Smooth muscle cell of the brain vasculature (primary cell): ENCODE measurements at places on chromosomes 6 and 20.

- DNase-seq: no peak
Observed at GRCh38 chr6:24838081-24838480, 39.4 kb upstream of the ARMH2 start.

DNA sequence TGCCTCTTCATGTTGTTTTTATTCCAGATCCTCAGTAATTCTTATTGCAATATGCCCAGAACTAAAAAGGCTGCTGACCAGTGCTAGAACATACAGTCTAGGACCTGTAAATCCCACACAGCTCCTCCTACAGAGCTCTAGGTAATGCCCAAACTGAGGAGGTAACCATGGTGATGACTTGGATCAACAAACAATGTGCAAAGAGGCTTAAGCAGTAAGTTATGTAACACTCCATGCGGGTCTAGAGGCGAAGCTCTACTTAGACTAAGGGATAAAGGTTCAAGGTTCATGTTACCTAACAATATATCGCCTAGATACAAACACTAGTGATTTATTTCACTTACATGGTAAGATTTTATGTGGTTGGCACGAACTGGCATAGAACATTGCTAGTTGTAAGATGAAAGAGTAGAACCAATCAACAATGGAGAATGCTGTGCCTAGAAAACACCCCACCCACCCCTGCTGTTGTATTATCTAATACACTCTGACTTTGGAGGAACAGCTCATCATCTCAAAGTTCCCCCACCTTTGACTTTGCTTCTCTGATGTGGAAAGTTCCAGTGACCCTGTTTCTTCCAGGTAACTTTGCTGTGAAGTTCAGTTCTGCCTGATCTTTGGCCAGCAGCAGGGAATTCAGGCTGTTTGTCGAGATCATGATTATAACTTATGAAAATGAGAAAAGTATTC is 242.4 kb downstream of the ALDH8A1 start:
- no peak for DNase-seq

DNA sequence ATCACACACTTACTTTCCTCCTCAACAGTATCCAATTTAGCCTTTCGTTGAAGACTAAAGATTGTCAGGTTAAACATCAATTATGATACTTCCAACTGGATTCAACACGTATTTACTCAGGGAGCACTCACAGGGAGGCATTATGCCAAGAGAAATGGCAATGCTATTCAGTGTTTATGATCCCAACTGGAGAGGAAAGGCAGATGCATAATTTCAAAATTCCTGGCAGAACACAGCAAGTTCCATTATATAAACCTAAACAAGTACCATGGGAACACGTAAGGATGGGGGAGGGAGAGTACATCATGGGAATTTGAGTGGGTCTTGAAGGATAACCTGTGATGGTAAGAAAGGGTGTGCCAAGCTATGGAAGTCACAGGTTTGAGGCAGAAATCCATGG is 112.7 kb downstream of the ISM1 start:
- DNase-seq: no peak

GRCh38 chr6:154721460-154721859 is 11.8 kb upstream of the SCAF8 start:
- no peak for DNase-seq

DNA sequence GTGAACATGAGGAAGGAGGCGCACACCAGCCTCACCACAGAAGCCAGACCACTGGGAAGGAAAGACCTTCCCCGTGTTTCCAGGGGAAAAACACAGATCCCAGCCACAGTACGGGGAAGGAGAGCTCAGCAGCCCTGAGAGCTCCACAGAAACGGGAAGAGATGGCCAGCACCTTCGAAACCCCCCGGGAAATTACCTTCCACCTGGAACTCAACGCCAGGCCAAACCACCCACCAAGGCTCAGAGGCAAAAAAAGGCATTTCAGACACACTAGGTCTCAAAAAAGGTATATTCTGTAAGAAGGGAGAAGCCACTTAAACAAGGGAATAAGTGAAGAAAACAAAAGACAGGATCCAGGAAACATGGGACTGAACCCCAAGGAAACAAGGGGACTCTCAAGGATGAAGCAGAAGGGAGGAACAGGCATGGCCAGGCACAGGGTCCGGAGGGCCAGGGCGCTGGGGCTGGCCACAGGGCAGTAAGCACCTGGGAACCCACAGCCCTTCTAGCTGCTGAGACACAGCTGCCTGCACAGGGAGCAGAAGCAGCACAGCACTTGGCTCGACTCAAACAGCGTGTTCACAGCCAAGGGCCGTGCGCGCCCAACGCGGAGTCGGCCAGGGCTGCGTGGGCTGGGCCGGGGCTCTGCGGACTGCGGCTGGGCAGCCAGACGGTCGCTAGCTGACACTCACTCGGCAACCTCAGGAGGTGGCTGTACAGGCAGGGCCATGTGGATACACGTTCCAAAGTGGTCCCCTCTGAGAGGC is 44.6 kb downstream of the TAF4 start:
- DNase-seq: no peak

GRCh38 chr6:3516092-3516491 is 59.2 kb upstream of the SLC22A23 start:
- no peak for DNase-seq

DNA sequence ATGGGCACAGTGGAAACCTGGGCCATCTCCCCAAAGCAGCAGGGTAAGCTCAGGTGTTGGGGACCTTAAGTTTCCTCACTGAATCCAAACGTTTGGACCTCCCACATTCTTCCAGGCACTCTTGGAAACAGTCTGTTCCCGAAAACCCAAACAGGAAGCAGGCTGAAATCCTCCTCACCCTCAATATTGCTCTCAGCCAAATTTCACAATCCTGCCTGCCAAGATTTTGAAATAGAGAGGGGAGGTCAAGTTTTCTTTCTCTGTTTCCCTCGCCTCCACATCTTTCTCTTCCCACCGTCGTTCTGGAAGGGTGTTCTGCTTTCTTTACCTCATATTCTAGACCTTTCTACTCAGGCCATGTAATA is 392.0 kb upstream of the SASH1 start:
- DNase-seq: peak; percentile 23

DNA sequence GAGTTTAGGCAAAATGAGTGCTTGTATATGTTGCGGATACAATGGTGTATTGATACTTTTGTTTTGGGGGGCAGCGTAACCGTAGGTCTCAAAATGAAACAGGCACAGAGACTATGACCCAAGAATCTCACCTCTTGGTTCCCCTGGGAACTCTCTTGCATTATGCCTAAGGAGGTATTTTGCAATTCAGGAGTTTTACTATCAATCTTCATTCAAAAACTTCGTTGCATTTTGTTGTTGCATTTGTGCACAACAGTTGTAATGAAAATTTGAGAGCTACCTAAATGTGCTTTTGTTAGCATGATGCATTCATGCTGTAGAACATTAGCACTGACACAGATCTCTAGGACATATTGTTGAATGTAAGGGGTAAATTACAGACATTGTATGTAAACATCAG is 18.2 kb downstream of the VTA1 start:
- DNase-seq: no peak

DNA sequence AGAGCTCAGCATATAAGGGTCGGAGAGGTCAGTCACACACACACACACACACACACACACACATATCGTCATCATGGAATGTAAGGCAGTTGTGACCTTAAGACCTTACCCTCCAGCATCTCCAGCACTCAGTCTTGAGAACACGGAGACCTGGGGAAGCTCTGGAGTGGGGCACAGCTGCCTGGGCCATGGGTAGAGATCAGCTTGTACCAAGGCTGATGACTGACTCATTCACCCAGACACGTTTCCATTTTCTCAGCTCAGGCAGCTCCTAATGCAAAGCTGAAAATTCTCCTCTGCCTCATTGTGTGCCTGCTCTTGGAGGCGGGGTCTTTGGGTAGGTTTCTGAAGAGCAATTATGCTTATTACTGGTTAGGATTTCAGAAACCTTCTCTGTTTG is 38.3 kb upstream of the PDYN start:
- DNase-seq: no peak

GRCh38 chr6:39078695-39079094 is 30.1 kb downstream of the GLP1R start:
- DNase-seq: no peak

GRCh38 chr6:169782966-169783365 is 31.5 kb downstream of the ERMARD start:
- no peak for DNase-seq

DNA sequence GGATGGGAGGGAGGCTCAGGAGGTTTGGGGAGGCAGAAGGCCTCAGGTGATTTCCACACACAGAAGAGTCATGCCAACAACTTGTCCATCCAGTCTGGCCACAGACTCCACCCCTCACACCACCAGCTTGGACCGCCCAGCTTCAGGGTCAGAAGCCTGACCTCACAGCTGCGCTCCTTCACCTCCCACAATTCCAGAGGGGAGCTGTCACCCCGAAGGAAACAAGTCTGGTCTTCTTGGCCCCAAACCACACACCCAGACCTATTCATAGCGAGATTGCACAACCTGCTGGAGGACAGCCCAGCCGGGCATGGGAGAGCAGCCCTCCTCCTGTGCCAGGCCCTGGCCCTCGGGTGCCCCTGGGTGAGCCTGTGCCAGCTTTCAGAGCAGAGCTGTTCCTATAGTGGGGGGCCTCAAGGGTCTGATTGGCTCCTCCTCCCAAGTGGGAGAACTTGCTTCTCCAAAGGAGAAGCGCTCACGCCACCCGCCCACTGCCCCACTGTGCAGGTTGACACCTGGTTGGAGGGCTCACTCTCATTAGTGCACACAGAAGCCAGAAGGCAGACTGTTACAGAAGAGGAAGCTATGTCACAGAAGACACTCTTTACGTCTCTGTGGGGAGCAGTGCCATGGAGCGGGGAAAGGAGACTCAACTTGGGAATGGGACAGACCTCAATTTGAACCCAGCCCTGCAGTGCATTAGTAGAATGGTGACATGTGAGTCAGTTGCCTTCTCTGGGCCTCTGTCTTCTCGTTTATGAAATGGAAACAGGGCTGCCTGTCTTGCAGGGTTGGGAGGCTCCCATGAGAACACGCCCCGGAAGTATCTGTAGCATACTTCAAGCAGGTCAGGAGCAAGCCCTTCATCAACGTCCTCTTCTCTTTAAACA is 128.8 kb downstream of the FOXO3 start:
- no peak for DNase-seq

DNA sequence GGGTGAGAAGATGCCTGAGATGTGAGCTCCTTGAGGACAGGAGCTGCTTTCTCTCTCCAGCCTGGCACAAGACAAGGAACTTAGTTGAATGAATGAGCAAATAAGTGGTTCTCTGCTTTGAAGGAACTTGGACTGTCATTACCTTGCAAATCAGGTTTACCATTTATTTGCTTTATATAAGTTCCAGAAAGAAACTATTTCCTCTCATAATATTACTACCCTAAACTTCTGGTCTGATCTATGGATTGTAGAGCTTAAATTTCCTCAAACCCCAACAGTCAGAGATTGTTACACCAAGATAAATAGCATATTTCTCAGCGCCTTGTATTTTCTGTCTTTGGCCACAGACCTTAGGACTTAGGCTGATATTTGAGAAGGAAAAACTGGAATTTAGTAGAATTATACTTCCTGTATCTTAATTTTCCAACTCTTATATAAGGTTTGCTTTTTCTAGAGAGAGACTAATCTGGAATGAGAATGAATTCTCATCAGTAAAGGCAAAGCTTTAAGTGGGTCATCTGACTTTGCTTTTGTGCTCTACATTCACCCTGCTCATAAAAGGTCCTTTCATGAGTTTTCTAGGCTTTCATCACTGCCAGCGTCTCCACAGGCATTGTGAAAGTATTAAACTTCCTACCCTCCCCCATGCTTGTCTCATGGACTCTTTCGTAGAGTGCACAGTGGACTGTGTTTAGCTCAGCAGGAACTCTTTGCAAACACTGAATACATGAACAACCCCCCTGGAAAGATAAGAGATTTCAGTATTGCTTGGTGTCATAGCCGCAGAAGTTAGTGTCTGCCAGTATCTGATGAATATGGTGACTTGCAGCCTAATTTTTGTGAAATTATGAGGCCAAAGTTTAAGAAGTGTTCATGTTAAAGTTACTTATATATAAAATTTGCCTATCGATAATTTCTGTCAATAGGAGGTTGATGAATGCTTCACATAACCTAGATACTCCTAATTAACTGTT is 74.0 kb downstream of the PTPRA start:
- peak; percentile 47 for DNase-seq

DNA sequence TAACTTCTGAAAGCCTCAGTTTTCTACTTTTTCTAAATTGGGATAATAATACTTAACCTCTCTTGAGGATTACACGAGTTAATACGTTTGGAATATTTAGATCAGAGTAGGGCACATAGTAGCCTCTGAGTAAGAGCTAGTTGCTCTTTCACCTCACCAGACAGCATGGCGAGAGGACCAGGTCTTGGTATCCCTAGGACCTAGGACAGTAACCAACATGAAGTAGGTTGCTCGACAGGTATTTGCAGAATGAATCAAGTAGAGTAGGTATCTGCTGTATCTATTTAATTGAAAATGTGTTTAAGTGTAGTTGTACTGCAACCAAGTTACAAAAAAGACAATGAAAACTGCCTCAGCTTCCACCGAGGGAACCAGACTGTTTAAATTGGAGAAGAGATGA is 1.4 kb downstream of the CDC5L start:
- DNase-seq: no peak

GRCh38 chr6:2848851-2849250 is 7.2 kb upstream of the SERPINB1 start:
- DNase-seq: no peak

GRCh38 chr6:143802833-143803565 is 40.1 kb upstream of the LTV1 start:
- no peak for DNase-seq

DNA sequence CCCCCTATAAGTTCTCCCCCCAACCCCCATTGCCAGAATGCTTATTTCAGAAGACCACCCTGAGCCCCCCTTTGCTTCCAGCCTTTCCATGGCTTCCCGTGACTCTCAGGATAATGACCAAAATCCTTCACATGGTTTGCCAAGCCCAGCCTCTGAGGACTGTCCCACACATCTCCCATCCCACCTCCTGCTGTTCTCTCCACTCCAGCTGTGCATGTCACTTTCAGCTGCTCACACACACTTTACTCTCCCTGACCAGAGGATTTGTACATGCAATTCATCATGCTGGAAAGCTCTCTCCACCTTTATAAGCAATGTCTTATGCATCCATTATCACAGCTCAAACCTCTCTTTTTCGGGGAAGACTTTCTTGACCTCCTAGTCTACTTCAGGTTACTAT is 164.2 kb downstream of the PRL start:
- no peak for DNase-seq

DNA sequence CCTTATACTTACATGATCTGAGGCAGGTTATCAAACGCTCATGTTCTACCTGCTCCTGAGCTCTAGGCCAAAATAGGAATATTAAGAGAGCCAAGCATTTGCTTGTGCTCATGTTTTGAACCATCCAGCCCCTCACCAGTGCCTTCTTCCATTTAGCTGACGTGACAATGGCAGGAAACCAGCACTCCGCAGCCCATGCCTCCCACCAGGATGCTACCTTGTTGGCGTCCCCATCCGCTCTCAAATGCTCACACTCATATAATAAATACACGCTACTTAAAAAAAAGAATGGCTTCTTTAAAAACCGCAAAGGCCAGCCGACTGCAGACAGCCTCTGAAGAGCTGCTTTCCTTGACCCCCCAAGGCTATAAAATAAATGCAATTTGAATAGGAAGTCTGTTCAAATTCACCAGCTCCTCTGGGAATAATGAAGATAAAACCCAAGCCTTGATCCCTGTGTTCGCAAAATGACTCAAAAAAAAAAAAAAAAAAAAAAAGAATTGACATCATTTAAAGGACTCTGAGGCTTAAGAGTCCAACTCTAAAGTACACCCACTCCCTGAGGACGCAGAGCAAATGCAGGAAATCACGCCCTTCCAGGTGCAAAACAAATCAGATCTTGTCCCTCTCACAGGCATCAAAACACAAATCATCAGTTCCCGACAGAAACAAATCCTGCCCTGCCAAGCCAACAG is 29.0 kb downstream of the RNASET2 start:
- DNase-seq: no peak
